Glomerular endothelial cell (primary cell): ENCODE measurements at places on chromosomes 16 and 17. TPM values are rescaled to one million over a fixed set of nuclear protein-coding genes. Genes with fewer than 3 reads are reported as not detected.

HSD11B2 gene
- total RNA-seq = not detected in 2 replicates

DNA sequence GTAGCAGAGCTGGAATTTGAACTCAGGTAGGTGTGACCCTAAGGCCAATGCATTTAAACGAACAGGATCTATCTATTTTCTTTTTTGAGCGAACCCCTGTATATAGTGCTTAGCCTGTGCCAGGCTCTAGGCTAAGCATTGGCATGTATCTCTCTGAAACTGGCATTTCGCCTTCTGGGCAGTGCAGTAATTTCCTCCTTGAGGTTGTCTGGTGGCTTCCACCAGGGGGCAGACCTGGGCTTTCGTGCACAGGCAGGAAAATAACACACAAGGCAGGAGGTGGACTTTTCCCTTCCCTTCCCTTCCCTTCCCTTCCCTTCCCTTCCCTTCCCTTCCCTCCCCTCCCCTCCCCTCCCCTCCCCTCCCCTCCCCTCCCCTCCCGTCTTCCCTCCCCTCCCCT, 34.4 kb upstream of the PRKCB start:
- DNase-seq = peak; percentile 10

KREMEN2 gene
- total RNA-seq = 0.15 TPM in 1 of 2 replicates, not detected in the other

GRCh38 chr17:57408071-57408811, 151.9 kb downstream of the MSI2 start:
- no peak for DNase-seq

DNA sequence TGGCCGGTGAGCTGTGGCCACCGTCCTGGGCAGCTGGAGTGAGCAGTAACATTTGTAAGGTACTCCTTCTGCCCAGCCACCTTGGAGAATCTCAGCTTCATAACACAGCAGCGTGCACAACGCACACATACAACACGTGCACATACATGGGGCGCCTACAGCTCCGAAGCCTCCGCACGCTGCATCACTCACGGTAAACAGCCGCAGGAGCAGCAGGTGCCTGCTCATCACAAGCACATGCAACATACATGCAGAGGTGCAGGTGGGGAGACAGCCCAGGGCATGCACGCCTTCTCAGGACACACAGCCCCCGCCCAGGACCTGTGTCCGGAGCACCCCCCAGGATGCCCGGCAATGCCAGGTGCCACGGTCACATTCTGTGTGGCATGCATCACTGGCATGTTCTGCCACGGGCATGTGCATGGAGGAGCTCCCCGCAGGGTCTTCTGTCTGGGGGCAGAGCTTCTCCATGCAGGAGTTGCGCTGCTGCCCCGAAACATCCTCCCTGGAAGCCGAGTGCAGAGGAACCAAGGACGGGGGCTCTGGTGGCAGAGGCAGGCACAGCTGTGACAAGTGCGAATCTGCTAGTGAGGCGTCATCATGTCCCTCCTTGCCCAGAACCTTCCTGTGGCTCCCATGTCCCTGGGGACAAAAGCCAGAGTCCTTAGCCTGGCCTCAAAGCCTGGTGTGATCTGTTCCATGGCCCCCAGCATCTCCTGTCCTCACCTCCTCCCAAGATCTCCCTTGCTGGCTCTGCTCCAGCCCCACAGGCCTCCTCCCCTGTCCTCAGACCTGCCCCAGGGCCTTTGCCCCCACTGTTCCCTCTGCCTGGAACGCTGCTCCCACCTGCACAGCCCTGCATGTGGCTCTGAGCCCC, 184.0 kb upstream of the GSE1 start:
- no peak for DNase-seq

DNA sequence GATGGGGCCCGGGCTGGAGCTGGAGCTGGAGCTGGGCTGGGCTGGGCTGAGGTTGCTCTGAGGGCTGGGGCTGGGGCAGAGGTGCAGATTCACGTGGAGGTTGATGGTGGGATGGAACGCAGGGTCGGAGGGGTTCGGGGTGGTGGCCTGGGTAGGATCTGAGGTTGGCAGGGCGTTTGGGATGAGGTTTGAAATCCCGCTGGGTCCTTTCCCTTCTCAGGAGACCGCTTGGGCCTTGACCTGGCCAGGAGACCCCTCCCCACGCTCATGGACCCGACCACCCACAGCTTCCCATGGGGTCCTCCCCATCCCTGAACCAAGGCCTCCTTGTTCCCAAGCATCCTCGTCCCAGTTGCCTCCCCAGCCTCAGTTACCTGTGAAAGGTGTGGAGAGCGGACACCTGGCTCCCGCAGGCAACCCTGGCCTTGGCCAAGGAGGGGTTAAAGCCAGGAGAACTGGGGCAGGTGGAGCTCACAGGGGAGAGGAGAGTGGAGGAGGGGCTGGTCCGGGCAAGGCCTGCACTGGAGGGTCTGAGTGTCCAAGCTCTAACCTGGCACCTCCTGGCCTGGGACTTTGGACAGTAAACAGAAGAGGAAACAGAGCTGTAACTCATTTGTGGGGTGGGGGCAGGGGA, at the start of gene ASGR2:
Gene ASGR2 (minus strand): TSS at position 582 of the 634 bp plus-strand sequence. CDS start 582 bp downstream, outside the sequence.
- no peak for DNase-seq

GRCh38 chr17:66468241-66469087, 166.1 kb downstream of the PRKCA start:
- no peak for DNase-seq

IGF2BP1 gene
- 15.6 and 21.9 TPM in 2 replicates for total RNA-seq

FN3K gene
- total RNA-seq = 2.9 and 19.7 TPM in 2 replicates

ADGRG3 gene
- 0.12 and 0.53 TPM in 2 replicates for total RNA-seq

GRCh38 chr17:32551186-32551955, 64.6 kb downstream of the CDK5R1 start:
- DNase-seq = peak; percentile 33

DNA sequence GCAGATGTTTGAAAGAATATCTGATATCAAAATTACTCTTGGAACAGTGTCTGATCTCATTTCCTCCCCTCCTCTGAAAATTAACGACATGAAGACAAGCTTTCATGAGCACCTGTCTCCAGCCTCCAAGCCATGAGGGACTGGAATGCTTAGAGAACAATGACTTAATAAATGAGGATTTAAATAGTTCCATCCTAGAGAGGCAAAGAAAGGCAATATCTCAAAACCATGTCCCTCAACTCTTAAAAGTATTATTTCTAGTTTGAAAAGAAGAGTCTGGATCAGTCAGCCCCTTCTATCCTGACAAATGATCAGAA, 137.5 kb downstream of the ANKFN1 start:
- DNase-seq = no peak

GRCh38 chr16:62764572-62764971, 728.3 kb upstream of the CDH8 start:
- no peak for DNase-seq
